ENCODE measurements at places on chromosomes 5 and 9.

DNA sequence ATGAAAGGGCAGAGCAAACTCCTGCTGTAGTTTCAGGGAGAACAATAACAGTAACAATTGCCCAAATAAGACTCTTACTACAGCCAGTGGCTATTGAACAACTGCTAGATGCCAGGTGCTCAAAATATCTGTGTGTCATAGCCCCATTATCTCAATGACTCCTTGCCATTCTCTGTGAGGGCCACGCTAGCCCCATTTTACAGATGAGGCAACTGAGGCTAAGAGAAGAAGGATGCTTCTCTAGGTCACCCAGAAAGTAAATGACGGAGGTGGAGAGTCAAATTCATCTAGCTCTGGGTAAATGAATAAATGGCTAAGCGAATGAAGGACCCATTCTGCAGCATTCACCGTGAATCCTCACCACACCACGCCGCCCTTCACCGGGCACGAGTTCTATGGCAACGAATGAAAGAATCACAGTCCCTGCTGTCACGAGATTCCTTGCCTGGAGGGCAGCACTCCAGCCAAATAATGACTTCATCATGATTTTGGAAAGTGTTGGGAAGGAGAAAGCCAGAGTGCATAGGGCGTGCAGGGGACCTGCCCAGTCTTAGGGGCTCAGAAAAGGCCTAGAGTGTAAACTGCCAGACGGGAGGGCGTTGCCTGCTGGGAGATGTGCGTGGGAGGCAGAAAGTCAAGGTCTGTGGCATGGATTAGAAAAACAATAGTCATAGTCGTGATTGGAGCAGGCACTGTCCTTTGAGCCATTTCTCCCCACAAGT, 147.2 kb downstream of the C9orf50 start:
- DNase-seq, result no peak

GRCh38 chr5:112710896-112711295, 26.8 kb upstream of the APC start:
- DNase-seq, result no peak

DNA sequence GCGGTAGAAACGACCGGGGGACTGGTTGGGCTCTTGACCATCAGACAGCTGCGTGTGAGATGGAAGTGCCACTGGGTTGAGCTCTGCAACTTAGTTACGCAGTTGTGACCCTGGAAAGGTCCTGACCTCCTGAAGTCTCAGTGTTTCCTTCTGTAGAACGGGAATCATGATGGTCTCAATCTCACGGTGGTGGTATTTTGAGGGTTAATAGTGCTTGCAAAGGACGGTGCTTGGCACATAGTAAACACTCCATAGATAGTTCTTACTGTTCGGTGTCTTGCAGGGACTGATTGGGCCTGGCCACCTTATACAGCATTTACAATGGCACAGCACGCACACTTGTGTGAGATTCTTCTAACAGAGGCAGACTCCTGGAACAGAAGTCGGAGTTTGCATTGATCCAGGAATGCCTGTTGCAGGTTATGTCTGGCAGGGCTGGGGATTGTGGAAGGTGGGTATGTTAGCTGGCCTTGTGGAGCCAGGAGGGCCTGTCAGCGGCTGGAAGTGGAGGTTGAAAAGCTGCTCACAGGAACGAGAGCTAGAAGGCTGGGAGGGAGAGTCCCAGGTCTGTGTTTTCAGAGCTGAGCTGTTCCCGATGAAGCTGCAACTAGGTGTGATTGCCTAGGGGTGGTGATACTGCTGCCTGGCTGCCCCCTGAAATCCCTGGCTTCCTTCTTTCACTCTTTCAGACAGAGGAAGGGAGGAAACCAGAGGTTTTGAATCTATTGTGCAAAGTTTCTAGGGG, 962 bp upstream of the TXN start:
- no peak for DNase-seq

DNA sequence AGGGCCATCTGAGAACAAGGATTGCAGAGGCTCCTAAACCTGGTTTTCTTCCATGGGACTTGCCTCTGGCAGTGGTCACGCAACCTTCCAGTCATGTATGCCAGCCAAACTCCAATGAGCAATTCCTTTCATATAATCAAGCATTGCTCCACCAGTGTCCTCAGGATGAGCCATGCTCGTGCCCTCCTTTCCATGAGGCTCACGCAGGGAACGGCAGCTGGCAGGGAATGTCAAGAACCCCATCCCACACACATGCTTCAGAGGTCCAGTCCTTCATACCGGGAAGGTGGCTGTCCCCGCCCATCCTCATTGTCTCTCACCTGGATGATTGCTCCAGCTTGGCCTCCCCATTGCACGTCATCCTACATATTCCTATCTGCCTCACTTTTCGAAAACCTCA, 13.4 kb upstream of the ZBTB34 start:
- no peak for DNase-seq

- no peak for DNase-seq
Measured at GRCh38 chr9:20442461-20443319, 179.6 kb downstream of the MLLT3 start.

GRCh38 chr5:143738417-143739401, 73.3 kb upstream of the HMHB1 start:
- DNase-seq, result no peak

DNA sequence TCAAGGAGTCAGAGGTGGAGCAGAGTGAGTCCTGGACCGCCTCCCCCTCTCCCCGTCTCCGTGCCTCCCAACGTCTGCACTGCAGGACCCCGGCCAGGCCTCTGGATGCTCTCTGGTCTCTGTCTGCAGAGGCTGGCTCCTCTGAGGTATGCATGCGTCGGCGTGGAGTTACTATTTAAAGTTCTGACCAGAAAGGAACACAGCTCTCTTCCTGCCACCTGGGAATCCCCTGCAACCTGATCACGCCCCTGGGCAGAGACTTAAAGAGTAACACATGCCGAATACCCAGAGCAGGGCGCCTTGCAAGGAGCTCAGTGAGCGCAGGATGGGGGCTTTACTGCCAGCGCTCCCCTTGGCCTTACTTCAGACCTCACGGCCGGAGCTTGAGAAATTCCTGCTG, 16.0 kb downstream of the ANXA6 start:
- peak; percentile 57 for DNase-seq

GRCh38 chr5:141493500-141494422, 4.9 kb downstream of the PCDHGC5 start:
- DNase-seq, result no peak

- no peak for DNase-seq
Measured at GRCh38 chr9:91177081-91177480, 184.6 kb downstream of the AUH start.

- no peak for DNase-seq
Measured at GRCh38 chr5:83877911-83878706, 157.5 kb upstream of the HAPLN1 start.

GRCh38 chr5:125326150-125326510, 579.7 kb upstream of the ZNF608 start:
- no peak for DNase-seq

GRCh38 chr5:95915999-95916686, 45.5 kb downstream of the ELL2 start:
- DNase-seq, result no peak

GRCh38 chr9:89388084-89388867, 70.0 kb downstream of the SECISBP2 start:
- DNase-seq, result no peak

DNA sequence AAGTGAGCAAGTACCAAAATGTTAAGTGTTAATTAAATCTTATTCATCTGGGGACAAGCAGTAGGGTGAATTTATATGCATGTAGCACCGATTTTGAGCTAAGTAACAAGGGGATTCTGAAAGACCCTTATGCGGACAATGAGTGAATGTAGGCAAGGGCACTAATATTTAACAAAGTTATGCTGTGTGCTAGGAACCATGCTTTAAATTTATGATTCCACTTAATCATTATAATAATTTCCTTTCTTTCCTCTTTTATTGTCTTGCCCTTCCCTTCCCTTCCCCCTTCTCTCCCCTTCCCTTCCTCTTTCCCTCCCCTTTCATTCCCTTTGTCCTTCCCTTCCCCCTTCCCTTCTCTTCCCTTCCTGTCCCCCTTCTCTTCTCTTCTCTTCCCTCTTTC, 25.7 kb upstream of the TNC start:
- DNase-seq, result no peak

DNA sequence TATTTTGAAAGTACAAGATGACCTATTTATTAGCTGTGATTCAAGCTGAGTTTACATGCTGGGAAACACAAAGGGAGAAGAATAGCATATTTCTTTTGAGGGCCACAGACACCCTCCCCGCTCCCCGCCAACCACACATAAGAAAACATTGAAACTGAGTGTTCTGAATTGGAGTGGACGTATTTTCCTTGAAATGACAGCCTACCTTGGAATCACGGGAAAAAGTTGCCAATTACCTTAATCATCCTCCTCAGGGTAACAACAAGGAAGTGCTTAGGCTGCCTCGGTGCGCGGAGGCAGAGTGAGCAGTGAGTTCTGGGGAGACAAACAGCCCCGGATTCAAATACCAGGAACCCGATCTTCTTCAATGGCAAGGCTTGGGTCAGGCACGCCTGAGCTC, 31.4 kb downstream of the CFAP77 start:
- DNase-seq, result no peak

DNA sequence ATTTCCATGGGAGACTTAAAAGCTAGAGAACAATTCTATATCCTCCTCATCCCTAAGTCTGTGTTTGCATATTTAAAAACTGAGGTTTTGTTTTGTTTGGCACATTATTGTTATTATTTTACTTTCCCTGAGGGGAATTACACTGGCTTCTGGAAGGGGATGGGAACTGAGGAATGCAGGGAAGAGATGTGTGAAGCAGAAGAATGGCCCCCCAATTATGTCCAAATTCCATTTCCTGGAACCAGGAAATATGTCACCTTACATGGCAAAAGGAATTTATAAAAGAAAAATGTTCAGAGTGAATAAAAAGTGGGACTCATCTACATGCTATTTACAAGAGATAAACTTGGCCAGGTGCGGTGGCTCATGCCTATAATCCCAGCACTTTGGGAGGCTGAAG, 129.8 kb downstream of the MARCHF11 start:
- DNase-seq, result no peak

DNA sequence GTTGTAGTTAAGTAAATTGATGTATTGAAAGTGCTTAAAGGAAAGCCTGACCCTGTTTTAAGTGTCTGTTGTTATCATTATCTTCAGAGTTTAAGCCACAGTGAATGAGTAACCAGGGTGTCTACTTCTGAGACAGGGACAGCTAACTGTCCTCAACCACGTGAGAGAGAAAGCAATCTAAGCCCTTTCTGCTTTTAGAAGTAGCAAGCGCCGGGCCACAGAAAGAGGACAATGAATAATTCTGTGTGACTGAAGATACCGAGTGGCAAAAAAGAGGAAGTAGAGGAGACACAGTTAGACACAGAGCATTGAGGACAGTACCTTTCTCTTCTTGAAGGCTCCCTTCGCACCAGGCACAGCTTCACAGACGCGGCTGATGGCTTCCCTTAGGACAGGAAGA, 86.3 kb downstream of the S1PR3 start:
- no peak for DNase-seq

DNA sequence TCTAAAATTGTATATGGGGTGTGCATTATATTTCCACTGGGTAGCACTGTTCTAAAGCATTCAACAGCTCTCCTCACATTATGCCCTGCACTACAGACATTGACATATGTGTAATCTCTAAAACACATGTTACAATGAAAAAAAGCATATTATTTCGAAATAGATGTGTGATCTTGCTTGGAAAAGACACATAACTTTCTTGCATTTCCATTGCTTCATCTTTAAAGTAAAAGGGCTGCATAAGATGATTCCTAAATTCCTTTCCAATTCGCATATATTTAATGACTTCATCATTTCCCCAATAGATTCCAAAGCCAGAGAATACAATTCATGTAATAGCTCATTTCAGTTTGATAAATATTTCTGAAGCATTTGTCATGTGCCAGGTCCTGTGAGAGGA, 566.9 kb downstream of the PDE4D start:
- no peak for DNase-seq

- DNase-seq, result no peak
Measured at GRCh38 chr5:143652108-143652700, 159.8 kb upstream of the HMHB1 start.

DNA sequence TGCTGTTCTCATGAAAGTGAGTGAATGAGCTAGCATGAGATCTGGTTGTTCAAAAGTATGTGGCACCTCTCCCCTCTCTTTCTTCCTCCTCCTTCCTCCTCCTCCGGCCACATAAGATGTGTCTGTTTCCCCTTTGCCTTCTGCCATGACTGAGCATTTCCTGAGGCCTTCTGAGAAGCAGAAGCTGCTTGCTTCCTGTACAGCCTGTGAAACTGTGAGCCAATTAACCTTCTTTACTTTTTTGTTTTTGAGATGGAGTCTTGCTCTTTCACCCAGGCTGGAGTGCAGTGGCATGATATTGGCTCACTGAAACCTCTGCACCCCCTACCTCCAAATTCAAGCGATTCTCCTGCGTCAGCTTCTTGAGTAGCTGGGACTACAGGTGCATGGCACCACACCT, 6.1 kb downstream of the S100Z start:
- DNase-seq, result peak; percentile 19

- no peak for DNase-seq
Measured at GRCh38 chr9:131396626-131397025, 2.7 kb downstream of the PRRC2B start.

- DNase-seq, result no peak
Measured at GRCh38 chr9:108035487-108035886, 545.9 kb upstream of the KLF4 start.

- DNase-seq, result no peak
Measured at GRCh38 chr5:67094476-67095300, 101.9 kb downstream of the CD180 start.

DNA sequence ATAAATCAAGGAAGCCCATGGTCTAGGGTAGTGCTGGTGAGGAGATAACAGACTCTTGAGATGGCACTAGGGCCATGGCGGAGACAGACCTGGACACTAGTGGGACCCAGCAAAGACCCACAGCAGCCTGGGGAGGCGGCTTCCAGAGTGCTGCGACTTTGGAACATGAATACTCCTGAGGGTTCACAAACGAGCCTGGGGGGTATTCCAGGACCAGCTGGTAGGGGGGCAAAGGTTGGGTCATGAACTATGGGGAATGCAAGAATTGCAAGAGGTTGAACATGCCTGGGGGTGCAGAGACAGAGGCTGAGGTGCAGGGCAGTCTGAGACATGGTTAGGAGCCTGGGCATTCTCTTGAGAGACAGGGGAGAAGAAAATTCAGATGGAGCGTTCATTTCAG, 43.8 kb upstream of the SPTLC1 start:
- DNase-seq, result no peak

DNA sequence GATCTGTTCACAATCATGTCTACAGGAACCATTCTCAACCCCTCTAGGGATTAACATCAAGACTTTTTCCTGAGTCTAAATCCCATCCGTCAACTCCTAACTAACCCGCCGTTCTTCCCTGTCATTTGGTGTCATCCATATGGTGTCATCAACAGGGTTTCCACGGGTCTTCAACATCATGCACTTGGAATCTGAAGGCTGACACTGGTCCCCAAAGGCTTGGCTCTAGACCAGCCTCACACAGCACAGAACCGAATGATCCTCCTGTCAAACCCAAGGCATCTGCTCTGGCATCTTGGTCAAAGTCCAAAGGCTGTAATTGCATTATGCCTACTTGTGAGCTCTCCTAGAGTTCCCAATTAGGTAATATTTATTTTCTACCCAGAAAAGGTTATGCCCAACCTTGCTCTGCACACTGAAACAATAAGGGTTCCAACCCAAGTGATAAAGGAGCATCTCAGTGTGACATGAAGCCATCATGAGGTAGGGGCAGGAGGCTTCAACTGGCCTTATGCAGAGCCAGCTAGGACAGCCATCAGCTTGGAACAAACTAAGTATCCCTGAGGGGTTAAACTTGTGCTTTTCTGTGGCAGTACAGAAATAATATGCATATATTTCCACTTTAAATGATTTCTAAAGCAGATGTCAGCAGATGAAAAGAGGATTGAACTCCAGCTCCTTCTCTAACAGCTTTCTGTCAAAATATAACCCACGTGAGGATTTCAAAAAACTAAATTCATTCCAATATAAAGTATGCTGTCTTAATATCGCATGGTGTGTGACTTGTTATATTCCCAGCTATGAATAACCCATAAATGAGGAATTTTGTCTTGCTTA, 13.9 kb downstream of the ENC1 start:
- DNase-seq, result no peak

Data from activated T-cell treated with anti-CD3 and anti-CD28 coated beads, Interleukin-2, amount 50 U/mL, for 1 hour (primary cell).